Fibroblast of mammary gland (primary cell): ENCODE measurements at places on chromosomes 12 and 14.
A peak's percentile ranks its signal among the peaks of the same experiment; 100 is the strongest.

GRCh38 chr12:113261847-113262470, 40.7 kb downstream of the TPCN1 start:
- DNase-seq, result no peak

DNA sequence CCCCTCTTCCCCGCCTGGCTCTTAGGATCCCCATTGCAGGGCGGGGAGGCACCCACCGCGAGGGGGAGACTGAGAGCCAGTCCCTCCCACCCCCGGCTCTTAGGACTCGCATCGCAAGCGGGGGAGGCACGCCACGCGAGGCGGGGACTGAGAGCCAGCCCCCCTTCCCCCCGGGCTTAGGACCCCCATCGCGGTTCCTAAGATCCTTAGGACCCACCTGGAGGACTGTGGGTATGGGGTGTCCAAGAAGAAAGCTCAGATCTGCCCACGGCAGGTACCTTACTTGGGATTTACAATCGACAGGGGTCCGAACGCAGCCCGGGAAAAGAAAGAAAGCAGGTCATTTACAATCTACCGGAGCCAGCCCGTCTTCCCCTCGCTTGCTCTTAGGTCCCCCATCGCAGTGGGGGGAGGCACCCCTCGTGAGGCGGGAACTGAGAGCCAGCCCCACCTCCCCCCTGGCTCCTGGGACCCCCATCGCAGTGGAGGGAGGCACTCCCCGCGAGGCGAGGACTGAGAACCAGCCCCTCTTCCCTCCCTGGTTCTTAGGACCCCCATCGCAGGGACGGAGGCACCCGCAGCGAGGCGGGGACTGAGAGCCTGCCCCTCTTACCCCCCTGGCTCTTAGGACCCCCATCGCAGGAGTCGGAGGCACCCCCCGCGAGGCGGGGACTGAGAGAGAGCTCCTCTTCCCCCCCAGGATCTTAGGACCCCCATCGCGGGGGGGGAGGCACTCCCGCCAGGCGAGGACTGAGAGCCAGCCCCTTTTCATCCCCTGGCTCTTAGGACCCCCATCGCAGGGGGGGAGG, 43.7 kb downstream of the DDX11 start:
- DNase-seq, result peak; percentile 10

GRCh38 chr12:132284827-132285741, 44.3 kb downstream of the GALNT9 start:
- DNase-seq, result no peak

- no peak for DNase-seq
Observed at GRCh38 chr12:101343893-101344292, 63.7 kb downstream of the ARL1 start.
